Forelimb muscle (tissue), 1 donor: ENCODE measurements at places on chromosomes 3 and 15.

GRCh38 chr3:62970648-62971047 is 95.4 kb upstream of the CADPS start:
- no peak for DNase-seq

- no peak for DNase-seq
Observed at GRCh38 chr3:32532434-32532833, 29.8 kb upstream of the CMTM6 start.

- DNase-seq, result no peak
Observed at GRCh38 chr3:114900908-114901307, 246.2 kb downstream of the ZBTB20 start.

DNA sequence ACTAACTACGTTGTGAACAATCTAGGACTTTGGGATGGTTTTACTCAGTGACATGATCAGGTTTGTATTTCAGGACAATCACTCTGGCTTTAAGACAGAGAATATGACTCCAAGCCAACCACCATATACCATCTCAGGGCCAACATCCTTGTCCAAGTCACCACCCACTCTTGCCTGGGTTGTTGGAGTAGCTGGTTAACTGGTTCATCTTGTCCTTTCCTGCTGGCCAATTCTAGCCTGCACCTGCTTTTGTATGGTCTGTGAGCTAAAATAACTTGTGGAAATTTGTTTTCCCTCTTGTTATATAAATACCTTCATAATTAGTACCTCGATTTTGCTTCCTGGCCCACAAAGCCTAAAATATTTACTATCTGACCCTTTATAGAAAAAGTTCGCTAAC is 306.8 kb upstream of the STT3B start:
- DNase-seq, result no peak

- no peak for DNase-seq
Observed at GRCh38 chr3:99781761-99782160, 35.9 kb upstream of the CMSS1 start.

- DNase-seq, result peak; percentile 60
Observed at GRCh38 chr3:36911990-36912804, 32.7 kb downstream of the TRANK1 start.

GRCh38 chr15:27238707-27239423 is 267.9 kb downstream of the GABRG3 start:
- DNase-seq, result no peak

DNA sequence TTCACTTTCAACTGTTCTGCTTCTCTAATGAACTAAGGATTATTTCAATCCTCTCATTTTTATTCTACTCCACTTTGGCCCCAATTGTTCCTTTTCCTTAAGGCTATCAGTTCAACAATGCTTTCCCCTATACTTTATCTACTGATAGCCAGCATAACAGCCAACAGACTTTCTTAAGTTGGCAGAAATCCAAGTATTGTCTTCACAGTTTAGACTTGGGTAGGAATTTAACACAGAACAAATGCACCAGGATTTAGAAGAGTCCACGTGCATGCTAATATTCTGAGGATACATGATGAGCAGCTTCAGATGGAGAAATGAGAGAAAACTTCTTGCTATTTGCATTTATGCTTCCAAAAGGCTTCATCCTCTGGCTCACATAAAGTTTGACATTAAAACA is 54.8 kb downstream of the FBN1 start:
- no peak for DNase-seq

DNA sequence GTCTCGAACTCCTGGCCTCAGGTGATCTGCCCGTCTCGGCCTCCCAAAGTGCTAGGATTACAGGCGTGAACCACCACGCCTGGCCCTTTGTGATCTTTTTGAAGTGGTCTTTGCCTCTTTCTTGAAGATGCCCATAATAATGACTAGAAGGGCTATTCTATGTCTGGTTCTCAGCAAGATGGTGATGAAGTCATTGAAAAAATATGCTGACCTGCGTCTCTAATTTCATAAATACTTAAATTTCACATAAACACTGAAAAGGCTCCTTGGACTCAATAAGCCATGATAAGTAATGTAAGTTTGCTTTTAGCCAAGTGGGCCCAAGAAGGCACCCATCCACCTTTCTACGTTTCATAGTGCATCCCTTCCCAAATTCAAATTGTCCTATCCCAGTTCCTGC is 775 bp upstream of the MAPK6 start:
- DNase-seq, result no peak

DNA sequence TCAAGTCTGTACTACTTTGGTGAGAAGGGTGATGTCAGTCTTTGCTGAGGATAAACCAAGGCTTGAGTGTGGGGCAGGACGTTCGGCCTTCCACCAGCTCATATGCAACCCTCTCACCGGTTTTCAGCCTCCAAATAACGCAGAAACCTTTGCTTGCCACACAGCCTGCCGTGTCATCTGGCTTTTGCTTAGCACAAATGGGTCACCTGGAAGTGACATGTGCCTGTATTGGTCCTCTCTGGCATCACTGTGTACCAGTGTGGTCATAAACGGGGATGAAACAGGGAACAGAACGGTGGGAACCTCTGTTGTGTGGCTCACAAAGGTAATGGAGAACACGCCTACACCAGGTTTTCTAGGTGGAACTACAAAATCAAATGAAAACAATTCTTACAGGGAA is 7.1 kb downstream of the POMGNT2 start:
- DNase-seq, result no peak

- DNase-seq, result peak; percentile 60
Observed at GRCh38 chr3:148510116-148510515, 187.6 kb upstream of the AGTR1 start.

GRCh38 chr3:66463730-66464511 is 36.9 kb downstream of the LRIG1 start:
- DNase-seq, result no peak

DNA sequence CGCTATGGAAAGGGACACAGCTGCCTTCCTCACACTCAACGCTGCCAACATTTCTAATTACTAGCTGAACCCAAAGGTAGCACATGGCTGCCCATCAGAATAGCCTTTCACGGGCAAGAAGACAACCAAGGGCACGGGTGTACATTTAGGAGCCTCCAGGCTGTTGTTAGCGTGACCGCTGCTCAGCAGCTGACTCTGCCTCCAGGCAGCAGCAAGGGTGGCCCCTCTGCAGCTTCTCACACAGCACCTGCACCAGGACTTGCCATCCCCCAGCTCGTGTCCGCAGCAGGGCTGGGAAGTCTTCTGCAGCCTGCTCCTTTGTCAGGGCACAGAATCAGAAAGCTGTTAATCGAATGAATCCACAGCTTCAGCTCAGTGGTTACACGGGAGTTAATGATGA is 146.8 kb downstream of the ADAMTS17 start:
- DNase-seq, result no peak

- no peak for DNase-seq
Observed at GRCh38 chr3:33063651-33064051, 33.3 kb downstream of the GLB1 start.

GRCh38 chr15:88645171-88646087 is 6.6 kb downstream of the ISG20 start:
- no peak for DNase-seq

- no peak for DNase-seq
Observed at GRCh38 chr3:177474652-177475355, 277.5 kb upstream of the TBL1XR1 start.
